H9 (cell line): ENCODE measurements at places on chromosomes 1 and 21. TPM values are rescaled to one million over a fixed set of nuclear protein-coding genes. Genes with fewer than 3 reads are reported as not detected.

- peak; percentile 20 for DNase-seq
- H3K27me3 ChIP-seq, result no peaks in the 10 kb centered on the region
- H3K4me3 ChIP-seq, result no peak overlapping the region
- no peaks in the 10 kb centered on the region for H3K4me1 ChIP-seq
- H3K36me3 ChIP-seq, result no peaks in the 10 kb centered on the region
Measured at GRCh38 chr1:53330819-53331218, 2.9 kb upstream of the LRP8 start.

The SLC6A9 gene
- total RNA-seq, result 29.5 and 30.1 TPM in 2 replicates

DNA sequence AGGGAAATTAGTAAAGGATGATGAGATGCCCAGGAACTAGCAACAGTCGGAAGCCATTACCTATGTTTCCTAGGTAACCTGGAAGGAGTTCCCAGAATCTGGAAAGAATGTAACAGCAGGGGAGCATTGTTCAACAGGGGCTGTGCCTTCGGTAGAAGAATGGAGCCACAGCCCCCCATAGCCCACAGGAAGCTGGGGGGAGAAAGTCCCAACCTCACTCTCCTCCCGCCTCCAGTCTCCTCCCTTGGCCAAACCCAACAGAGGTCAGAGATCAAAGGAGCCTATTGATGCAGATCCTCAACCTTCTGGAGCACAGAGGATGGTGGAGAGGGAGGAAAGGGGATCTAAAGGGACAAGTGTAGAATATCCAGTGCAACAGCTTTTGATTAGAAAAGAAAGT is 131.5 kb upstream of the SLC44A3 start:
- H3K27me3 ChIP-seq, result no peaks in the 10 kb centered on the region
- no peak overlapping the region for H3K4me3 ChIP-seq
- peaks cover 8% of the 10 kb centered on the region; the same call in 1 of the 2 replicates for H3K4me1 ChIP-seq
- peak; percentile 81 for DNase-seq
- no peak overlapping the region for H3K27ac ChIP-seq

GRCh38 chr1:14667651-14667984 is 69.1 kb downstream of the KAZN start:
- H3K4me3 ChIP-seq, result no peak overlapping the region
- H3K36me3 ChIP-seq, result no peaks in the 10 kb centered on the region
- no peak for DNase-seq

The CNR2 gene
- total RNA-seq, result not detected in 2 replicates

DNA sequence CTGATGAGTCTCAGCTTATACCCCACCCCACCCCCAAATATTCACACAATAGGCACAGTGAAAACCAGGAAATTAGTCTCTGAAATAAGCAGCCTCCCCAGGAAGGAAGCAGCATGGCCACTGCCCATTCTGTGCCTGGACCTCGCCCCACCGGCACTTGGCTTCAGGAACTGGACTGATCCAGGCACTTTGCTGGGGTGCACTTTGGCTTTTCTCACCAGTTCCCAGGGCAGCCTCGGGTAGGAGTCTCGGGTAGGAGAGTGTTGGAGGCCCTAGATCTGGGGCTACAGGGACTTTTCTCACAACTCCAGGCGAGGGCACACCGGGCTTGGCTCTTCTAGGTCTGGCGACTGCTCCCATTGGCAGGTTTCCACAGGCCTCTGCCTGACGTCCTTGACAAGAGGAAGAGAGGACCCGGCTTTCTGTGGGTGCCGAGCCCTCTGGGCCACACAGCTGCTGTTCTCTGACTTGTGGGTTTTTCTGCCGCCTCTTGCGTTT is 18.7 kb downstream of the ADARB1 start:
- no peak overlapping the region for H3K27ac ChIP-seq
- no peaks in the 10 kb centered on the region for H3K36me3 ChIP-seq
- H3K27me3 ChIP-seq, result no peaks in the 10 kb centered on the region; the same call in 1 of the 2 replicates
- no peaks in the 10 kb centered on the region for H3K4me1 ChIP-seq
- no peak for DNase-seq
